ENCODE measurements at places on chromosomes 2 and 18.

DNA sequence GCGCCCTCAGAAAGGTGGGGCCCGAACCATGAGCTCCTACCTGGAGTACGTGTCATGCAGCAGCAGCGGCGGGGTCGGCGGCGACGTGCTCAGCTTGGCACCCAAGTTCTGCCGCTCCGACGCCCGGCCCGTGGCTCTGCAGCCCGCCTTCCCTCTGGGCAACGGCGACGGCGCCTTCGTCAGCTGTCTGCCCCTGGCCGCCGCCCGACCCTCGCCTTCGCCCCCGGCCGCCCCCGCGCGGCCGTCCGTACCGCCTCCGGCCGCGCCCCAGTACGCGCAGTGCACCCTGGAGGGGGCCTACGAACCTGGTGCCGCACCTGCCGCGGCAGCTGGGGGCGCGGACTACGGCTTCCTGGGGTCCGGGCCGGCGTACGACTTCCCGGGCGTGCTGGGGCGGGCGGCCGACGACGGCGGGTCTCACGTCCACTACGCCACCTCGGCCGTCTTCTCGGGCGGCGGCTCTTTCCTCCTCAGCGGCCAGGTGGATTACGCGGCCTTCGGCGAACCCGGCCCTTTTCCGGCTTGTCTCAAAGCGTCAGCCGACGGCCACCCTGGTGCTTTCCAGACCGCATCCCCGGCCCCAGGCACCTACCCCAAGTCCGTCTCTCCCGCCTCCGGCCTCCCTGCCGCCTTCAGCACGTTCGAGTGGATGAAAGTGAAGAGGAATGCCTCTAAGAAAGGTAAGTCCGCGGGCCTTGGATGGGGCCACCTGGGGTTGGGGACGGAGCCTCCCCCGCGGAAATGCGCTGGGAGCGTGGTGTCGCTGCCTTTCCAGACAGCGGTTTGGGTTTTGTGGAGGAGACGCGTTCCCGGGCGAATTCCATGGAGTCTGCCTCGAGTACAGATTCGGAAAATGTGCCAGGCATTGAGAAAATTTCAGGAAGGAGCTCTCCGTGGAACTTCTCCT lies 559 bp downstream of the HOXD1 start:
- peak; percentile 34 for ATAC-seq

GRCh38 chr18:26383454-26384270 lies 157.4 kb downstream of the TAF4B start:
- ATAC-seq = no peak

DNA sequence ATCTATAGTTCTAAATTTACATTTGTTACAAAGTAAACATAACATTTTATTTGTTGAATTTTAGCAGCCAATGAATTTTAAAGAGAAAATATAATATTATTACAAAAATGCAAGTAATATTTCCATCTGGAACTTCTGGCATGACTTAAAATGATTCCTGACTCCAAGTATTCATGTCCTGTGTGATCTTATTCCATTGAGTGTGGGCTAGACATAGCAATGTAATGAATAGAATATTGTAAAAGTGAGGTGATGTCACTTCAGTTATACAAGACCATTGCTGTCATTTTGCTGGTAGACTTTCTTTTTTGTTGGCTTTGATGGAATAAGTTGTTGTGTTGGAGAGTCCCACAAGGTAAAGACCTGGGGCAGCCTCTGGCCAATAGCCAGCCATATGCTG lies 912.2 kb upstream of the PIK3C3 start:
- no peak for ATAC-seq

DNA sequence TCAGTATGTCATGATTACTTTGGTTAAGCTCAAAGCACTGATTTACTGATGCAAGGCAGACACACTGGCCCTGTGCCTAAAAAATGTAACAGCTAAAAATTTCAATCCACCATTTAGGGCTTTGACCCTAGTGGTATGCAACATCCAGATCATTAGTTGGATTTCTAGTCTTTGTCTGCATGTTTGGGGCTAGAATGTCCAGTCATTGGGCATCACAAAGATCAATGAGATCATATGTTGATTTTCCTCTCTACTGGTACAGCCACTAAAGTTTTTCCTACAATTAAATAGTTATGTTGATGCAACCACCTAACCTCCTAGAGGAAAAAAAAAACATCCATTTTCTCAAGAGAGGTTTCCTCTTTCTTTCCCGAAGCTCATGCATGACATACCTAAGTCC lies 53.4 kb upstream of the REV1 start:
- no peak for ATAC-seq

DNA sequence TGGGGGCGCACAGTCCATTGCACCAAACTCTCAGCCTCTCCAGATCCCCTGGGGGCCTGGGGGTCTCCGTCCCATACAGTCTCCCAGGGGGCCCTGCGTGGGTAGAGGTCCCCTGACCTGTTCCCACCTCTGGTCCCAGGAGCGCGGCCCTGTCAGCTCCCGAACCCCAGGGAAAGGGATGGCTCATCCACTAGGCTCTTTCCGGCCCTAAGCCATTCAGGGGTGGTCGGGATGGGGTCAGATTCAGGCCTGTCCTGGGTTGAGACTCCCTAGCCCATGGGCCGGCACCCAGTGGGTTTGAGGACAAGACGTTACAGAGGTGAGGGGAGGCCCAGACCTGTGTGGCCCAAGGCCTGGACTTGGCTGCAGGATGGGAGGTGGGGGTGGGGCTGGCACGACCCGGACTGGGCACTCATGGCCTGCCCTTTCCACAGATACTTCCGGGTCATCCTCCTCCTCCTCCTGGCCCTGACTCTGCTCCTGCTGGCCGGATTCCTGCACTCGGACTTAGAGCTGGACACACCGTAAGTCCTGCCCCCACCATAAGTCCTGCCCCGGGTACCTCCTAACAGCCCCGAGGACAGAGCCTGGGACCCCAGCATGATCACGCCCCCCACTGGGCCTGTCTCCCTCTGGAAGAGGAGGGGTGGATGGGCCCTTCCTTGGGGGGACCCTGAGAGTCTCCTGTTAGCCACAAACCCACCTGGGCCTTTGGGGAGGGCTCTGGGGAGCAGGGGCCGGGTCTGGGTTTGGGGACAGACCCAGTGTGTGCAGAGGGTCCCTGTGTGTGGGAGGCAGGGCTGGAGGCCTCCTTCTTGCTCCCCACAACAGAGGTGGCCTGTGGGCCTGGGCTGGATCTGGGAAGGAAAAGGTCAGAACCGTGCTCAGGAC lies 10.1 kb upstream of the NEU4 start:
- no peak for ATAC-seq

GRCh38 chr2:30233271-30234009 lies 2.1 kb downstream of the LBH start:
- no peak for ATAC-seq

GRCh38 chr2:201413143-201413542 lies 38.1 kb downstream of the TRAK2 start:
- no peak for ATAC-seq

- ATAC-seq = no peak
Observed at GRCh38 chr18:78962098-78962497, 17.5 kb upstream of the SALL3 start.

Measured in gastroesophageal sphincter (tissue), 4 donors.